Mesothelial cell of epicardium (in vitro differentiated cells): ENCODE measurements at places on chromosomes 7 and 10. TPM values are rescaled to one million over a fixed set of nuclear protein-coding genes. Genes with fewer than 3 reads are reported as not detected.

GRCh38 chr10:74419958-74420375 is 268.9 kb downstream of the ADK start:
- H3K36me3 ChIP-seq: peaks cover 18% of the 10 kb centered on the region
- no peak overlapping the region for H3K27ac ChIP-seq
- no peaks in the 10 kb centered on the region for H3K27me3 ChIP-seq
- no peak for DNase-seq

- H3K36me3 ChIP-seq: no peaks in the 10 kb centered on the region
- DNase-seq: no peak
- no peak overlapping the region for H3K4me3 ChIP-seq
Measured at GRCh38 chr10:85831422-85831821, 535.2 kb downstream of the GRID1 start.

GRCh38 chr7:3028071-3028757 is 15.5 kb downstream of the CARD11 start:
- H3K4me3 ChIP-seq: peak overlapping the region; percentile 13
- peaks cover 1% of the 10 kb centered on the region for H3K36me3 ChIP-seq

DNA sequence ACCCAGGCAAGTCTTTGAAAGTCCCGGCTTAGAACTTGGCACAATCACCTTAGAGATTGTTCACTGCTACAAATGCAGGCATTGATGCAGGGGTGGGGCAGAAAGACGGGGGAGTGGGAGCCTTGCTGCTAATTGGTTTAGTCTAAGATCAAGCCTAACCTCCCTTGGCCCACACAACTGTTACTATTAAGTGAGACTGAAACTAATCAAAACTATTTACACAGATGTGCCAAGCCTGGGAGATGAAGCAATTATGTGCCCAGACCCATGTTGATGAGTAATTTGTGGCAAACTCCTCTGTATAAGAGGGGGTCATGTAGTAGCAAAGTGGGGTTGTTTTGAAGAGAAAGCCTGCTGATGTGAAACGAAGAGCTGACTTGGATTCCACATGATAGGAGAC is 178.2 kb upstream of the ITGB1 start:
- H3K27ac ChIP-seq: no peak overlapping the region
- no peak overlapping the region for H3K4me3 ChIP-seq
- no peaks in the 10 kb centered on the region for H3K27me3 ChIP-seq

NMT2 gene
- total RNA-seq: 19.3 to 21.9 TPM (median 20.0 TPM) in 3 replicates

GOLGA7B gene
- 0.07 to 0.16 TPM (median 0.09 TPM) in 3 replicates for total RNA-seq

CFAP70 gene
- total RNA-seq: 5.2 to 5.7 TPM (median 5.7 TPM) in 3 replicates

MMS19 gene
- total RNA-seq: 82.5 to 88.1 TPM (median 84.9 TPM) in 3 replicates

LRRC17 gene
- total RNA-seq: 42.0 to 45.5 TPM (median 43.1 TPM) in 3 replicates

GNAT3 gene
- total RNA-seq: not detected in 3 replicates

- no peaks in the 10 kb centered on the region for H3K27me3 ChIP-seq
- no peak overlapping the region for H3K4me3 ChIP-seq
- H3K36me3 ChIP-seq: peaks cover 11% of the 10 kb centered on the region
- no peak for DNase-seq
- peaks cover 2% of the 10 kb centered on the region for H3K4me1 ChIP-seq
- no peak overlapping the region for H3K27ac ChIP-seq
Measured at GRCh38 chr10:70343312-70343711, 39.1 kb downstream of the LRRC20 start.

- no peaks in the 10 kb centered on the region for H3K36me3 ChIP-seq
- DNase-seq: no peak
- no peaks in the 10 kb centered on the region for H3K4me1 ChIP-seq
- H3K27ac ChIP-seq: no peak overlapping the region
- H3K27me3 ChIP-seq: peaks cover 23% of the 10 kb centered on the region
Measured at GRCh38 chr10:122782911-122783310, 62.7 kb downstream of the CUZD1 start.

TSPAN13 gene
- 63.1 to 70.0 TPM (median 69.5 TPM) in 3 replicates for total RNA-seq

DNA sequence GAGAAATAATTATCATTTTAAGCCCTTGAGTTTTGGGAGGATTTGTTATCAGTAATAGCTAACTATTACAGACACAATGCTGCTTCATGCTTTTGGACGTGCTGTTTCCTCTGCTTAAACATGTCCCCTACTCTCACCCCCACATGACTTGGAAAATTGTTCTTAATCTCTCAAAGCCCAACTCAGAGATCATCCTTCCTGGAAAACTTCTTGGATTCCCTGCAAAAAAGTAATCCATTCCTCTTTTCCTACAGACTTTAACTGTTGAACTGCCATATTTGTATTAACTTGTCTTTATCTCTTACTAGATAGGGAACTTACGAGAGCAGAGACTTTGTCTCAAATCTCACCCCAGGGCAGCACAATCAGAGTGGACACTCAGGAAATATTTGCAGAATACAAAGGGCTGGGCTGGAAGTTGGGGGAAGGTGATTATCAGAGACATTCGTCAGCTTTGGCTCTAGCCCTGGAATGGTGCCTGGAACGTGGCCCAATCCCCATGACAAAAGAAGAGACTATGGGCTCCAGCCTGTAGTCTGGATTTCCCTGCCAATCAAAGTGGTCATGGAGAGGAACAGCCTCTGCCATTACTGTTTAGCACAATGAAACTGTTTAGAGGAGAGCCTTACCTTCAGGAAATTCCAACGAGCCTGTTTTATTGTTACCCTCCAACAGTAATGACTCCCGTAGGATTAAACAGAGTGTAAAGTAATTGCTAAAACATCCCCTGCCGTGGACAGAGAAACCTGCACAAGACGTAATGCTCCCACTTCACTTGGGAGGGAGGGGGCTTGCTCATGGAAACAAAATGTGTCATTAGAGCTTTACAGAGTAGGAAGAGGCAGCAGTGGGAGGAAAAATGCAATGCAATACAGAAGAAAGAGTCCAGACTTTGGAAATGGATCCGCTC is 140.4 kb upstream of the AUTS2 start:
- H3K36me3 ChIP-seq: no peaks in the 10 kb centered on the region
- H3K4me3 ChIP-seq: no peak overlapping the region

DNA sequence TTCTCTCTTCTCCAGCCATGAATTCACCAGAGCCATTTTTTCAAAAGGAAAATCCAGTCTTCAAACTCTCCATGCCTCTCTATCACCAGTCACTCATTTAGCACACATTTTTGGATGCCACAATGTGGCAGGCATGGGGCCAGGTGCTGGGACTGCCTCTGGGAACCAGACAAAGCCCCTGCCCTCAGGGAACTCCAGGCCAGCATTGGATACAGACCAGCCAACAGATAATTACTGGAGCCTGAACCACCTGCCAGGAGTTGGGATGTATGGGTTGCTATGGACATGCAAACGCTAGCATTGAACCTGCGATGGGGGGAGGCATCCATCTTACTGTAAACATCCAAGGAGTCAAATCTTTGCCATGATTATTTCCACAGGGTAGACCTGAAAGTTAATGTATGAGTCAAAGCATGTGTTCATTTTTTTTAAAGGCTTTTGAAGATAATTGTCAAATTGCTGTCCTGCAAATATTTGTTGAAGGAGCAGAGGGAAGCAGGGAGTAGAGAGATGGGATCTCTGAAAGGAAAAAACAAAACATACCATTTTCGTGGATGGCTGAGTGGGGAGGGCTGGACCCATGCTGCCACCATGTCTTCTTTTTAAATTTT is 43.2 kb downstream of the SRRM3 start:
- H3K27ac ChIP-seq: peak overlapping the region; percentile 8
- DNase-seq: no peak
- H3K4me1 ChIP-seq: peaks cover 6% of the 10 kb centered on the region
- no peaks in the 10 kb centered on the region for H3K36me3 ChIP-seq

DNA sequence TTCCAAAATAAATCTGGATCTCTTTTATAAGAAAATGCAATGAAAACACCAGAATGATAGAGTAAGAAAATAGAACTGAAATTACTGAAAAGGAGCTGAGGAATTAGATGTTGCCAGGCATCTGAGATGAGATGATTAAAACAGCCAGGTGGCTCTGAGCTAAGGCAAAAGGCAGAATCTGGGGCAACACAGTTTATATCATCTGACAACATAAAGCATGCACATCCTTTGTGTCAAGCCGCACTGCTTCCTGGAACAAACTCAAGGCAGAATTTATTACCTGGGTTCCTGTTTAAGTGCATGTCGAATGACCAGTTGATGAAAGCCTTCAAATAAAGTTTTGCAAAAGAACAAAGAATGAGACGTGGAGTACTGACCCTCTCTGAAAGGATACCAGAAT is 247.0 kb downstream of the SNX10 start:
- no peak overlapping the region for H3K27ac ChIP-seq
- H3K36me3 ChIP-seq: no peaks in the 10 kb centered on the region
- H3K27me3 ChIP-seq: peaks cover 4% of the 10 kb centered on the region
- DNase-seq: no peak

- no peaks in the 10 kb centered on the region for H3K27me3 ChIP-seq
- no peak overlapping the region for H3K27ac ChIP-seq
- no peak for DNase-seq
- H3K4me3 ChIP-seq: no peak overlapping the region
- peaks cover 4% of the 10 kb centered on the region for H3K4me1 ChIP-seq
Measured at GRCh38 chr10:119357412-119358151, 150.2 kb downstream of the GRK5 start.

MMD2 gene
- not detected in 3 replicates for total RNA-seq

ANKRD2 gene
- total RNA-seq: 0.20 to 0.24 TPM (median 0.20 TPM) in 3 replicates

KNDC1 gene
- 20.3 to 23.7 TPM (median 21.0 TPM) in 3 replicates for total RNA-seq

DNA sequence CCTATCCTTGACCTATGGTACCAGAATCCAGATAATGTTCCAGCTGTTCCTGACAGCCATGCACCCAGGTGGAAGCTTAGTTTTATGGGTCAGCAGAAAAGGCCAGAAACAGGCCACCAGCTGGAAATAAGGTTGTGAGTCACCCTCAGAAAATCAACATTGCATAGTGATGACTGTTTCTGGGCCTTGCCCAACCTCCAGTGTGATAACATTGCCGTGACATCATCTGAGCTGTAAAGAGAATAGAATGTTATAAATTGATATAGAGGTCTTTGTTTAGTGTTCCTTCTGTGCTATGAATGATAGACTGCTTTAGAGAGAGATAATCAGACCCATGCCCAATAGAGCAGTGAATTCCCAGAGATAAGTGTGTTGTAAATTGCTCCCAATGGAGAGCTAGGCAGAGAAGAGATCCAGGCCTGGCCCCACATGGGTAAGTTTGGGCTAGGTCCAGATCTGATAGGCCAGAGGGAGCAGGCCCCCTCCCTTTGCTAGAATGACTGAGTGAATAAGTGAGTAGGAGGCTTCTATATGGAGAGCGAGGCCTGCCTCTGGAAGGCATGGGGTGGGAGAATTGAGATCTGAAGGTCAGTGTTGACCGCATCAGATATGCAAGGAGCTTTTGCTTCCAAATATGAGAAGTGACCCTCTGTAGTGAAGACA is 14.2 kb upstream of the HPS1 start:
- H3K36me3 ChIP-seq: no peaks in the 10 kb centered on the region
- H3K27ac ChIP-seq: peak overlapping the region; percentile 48
- no peak for DNase-seq
- no peak overlapping the region for H3K4me3 ChIP-seq

GRCh38 chr10:129170812-129171211 is 296.2 kb upstream of the MGMT start:
- no peak overlapping the region for H3K27ac ChIP-seq
- no peak overlapping the region for H3K4me3 ChIP-seq
- no peaks in the 10 kb centered on the region for H3K36me3 ChIP-seq
- no peak for DNase-seq
- no peaks in the 10 kb centered on the region for H3K4me1 ChIP-seq

PPP1R17 gene
- total RNA-seq: not detected in 3 replicates

DNAJC30 gene
- total RNA-seq: 13.1 to 14.8 TPM (median 14.6 TPM) in 3 replicates

DNA sequence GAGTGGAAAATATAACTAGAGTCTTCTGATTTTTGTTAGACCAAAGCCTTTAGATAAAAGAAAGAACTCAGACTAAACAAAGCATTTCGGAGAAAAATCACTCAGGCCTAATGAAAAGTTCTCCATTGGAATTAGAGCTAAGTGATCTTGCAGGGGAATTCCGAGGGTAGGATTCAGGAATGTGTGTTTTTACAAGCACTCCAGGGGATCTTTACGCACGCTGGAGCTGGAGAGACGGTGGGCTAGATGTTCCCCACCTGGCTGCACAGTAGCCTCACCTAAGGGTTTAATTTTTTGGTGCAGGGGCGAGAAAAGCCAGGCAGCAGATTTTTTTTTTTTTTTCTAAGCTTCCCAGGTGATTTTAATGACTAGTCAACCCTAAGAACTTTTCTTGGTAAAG is 7.9 kb upstream of the PAPSS2 start:
- DNase-seq: no peak
- no peaks in the 10 kb centered on the region for H3K36me3 ChIP-seq
- H3K4me3 ChIP-seq: no peak overlapping the region
- H3K27ac ChIP-seq: no peak overlapping the region
- peaks cover 19% of the 10 kb centered on the region for H3K4me1 ChIP-seq
- no peaks in the 10 kb centered on the region for H3K27me3 ChIP-seq

- no peak for DNase-seq
- H3K4me3 ChIP-seq: no peak overlapping the region
- H3K27me3 ChIP-seq: no peaks in the 10 kb centered on the region
- H3K27ac ChIP-seq: peak overlapping the region; percentile 97
- no peaks in the 10 kb centered on the region for H3K36me3 ChIP-seq
Measured at GRCh38 chr7:20218279-20218678, 1.1 kb upstream of the MACC1 start.

DNA sequence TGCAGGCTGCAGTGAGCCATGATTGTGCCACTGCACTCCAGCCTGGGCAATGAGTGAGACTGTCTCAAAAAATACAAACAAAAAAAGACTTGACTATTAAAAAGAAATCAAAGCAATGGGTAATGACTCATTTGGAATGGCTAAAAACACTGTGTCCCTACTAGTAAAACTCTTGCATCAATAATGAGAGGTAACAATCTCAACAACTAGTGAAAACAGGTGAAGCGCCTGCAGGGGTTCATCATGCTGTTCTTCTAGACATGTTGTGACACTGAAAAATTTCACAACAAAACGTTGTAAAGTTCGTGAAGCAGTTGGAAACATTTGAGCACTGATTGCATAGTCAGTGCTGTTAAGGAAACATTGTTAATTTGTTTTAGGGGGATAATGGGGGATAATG is 26.9 kb upstream of the SLC29A4 start:
- H3K4me1 ChIP-seq: no peaks in the 10 kb centered on the region
- no peak for DNase-seq
- no peaks in the 10 kb centered on the region for H3K36me3 ChIP-seq
- peaks cover 2% of the 10 kb centered on the region for H3K27me3 ChIP-seq
- no peak overlapping the region for H3K4me3 ChIP-seq

- no peak for DNase-seq
- no peaks in the 10 kb centered on the region for H3K36me3 ChIP-seq
- H3K4me3 ChIP-seq: no peak overlapping the region
- no peaks in the 10 kb centered on the region for H3K27me3 ChIP-seq
- no peak overlapping the region for H3K27ac ChIP-seq
Measured at GRCh38 chr10:20105931-20106330, 289.7 kb downstream of the PLXDC2 start.

POU6F2 gene
- total RNA-seq: 8.1 to 9.2 TPM (median 8.6 TPM) in 3 replicates

GRCh38 chr7:92135052-92135889 is 994 bp upstream of the CYP51A1 start:
- peak overlapping the region; percentile 100 for H3K27ac ChIP-seq
- no peaks in the 10 kb centered on the region for H3K27me3 ChIP-seq
- H3K4me3 ChIP-seq: peak overlapping the region; percentile 97
- H3K4me1 ChIP-seq: peaks cover 48% of the 10 kb centered on the region
- no peaks in the 10 kb centered on the region for H3K36me3 ChIP-seq

- no peaks in the 10 kb centered on the region for H3K4me1 ChIP-seq
- H3K4me3 ChIP-seq: no peak overlapping the region
Measured at GRCh38 chr10:6102128-6102527, 13.3 kb downstream of the RBM17 start.

GRCh38 chr7:135801045-135801693 is 52.6 kb upstream of the FAM180A start:
- no peaks in the 10 kb centered on the region for H3K27me3 ChIP-seq
- no peak overlapping the region for H3K4me3 ChIP-seq
- H3K4me1 ChIP-seq: peaks cover 29% of the 10 kb centered on the region
- no peak overlapping the region for H3K27ac ChIP-seq

- H3K36me3 ChIP-seq: no peaks in the 10 kb centered on the region
- H3K27ac ChIP-seq: no peak overlapping the region
- no peak overlapping the region for H3K4me3 ChIP-seq
- no peak for DNase-seq
- no peaks in the 10 kb centered on the region for H3K4me1 ChIP-seq
- peaks cover 63% of the 10 kb centered on the region for H3K27me3 ChIP-seq
Measured at GRCh38 chr7:45202625-45203024, 45.0 kb downstream of the RAMP3 start.
